Naive thymus-derived CD8-positive, alpha-beta T cell (primary cell): ENCODE measurements at places on chromosomes 5 and 9. TPM values are rescaled to one million over a fixed set of nuclear protein-coding genes. Genes with fewer than 3 reads are reported as not detected.

Gene RNF44
- total RNA-seq, result 281 TPM

GRCh38 chr5:109711673-109712072 lies 21.9 kb downstream of the MAN2A1 start:
- no peak for DNase-seq

Gene CARD9
- 0.70 TPM for total RNA-seq

GRCh38 chr5:83277953-83278352 lies 193.6 kb upstream of the VCAN start:
- DNase-seq, result no peak

DNA sequence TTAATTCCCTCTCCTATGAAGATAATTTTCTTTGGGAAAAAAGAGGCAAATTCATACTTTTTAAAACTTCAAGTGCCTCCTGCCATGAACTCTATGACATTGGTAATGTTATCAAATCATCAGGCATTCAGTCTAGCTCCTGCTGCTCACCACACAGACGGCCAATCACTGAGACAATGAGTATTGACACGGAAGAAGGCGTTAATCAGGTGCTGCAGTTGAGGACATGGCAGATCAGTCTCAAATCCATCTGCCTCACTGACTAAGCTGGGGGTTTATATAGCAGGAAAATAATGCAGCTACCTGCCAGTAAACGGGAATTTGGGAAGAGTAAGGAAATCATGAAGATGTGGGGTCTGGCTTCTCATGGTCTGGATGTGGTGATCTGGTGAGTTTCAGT lies 1087.7 kb downstream of the CDH9 start:
- no peak for DNase-seq

Gene PCDHGA3
- total RNA-seq, result not detected

Gene NXNL2
- total RNA-seq, result not detected

Gene SLC34A3
- not detected for total RNA-seq

DNA sequence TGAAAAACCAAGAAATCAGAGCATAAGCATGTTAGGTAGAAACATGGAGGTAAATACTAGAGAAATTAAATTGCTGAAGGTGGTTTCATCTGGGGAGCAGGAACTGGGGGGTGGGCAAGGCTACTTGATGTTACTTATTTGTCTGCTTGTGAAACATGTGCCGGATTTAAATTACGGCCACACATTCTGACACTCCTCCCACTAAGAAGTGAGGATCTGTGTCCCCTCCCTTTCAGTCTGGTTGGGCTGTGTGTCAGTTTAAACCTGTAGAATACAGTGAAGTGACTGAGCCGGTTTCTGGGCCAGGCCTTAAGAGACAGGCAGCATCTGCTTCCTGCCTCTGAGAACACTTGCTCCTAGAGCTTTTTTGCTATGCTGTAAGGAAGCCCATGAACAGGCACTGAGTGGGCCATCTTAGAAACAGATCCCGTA lies 2.3 kb upstream of the IARS1 start:
- DNase-seq, result no peak

DNA sequence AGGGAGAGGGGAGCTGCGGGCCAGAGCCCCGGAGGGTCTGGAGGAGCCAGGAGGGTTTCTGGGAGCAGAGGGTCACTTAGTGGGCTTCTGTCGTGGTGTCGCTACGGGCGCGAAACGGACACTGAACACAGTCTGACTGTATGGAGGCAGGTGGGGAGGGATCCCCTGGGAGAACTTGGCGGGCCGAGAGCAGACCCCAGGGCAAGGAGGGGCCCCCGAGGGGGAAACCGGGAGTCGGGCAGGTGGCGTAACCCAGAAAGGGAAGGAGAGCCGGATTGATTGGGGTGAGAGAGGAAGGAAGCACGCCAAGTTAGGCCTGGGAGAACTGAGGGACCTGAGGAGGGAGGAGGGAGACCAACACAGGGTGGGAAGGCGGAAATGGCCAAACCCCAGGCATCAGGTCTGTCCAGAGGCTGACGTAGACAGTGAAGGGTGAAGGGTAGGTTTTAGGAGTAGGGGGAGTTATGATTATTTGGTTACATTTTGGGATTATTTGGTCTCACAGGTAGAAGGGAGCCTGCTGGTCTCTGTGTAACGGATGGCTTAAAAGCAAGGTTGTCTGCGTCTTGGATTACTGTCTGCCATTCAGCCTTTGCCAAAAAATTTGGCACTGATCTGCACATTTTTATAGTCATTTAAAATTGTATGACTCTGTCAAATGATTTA lies 3.3 kb upstream of the MSMP start:
- DNase-seq, result no peak

- DNase-seq, result no peak
Measured at GRCh38 chr5:9198394-9198793, 347.5 kb downstream of the SEMA5A start.

Gene PCDHB16
- total RNA-seq, result not detected

Gene ZNF483
- 19.4 TPM for total RNA-seq

GRCh38 chr5:113187906-113188305 lies 211.3 kb downstream of the DCP2 start:
- DNase-seq, result no peak

Gene LTC4S
- total RNA-seq, result 5.5 TPM

Gene FAM78A
- total RNA-seq, result 79.6 TPM

DNA sequence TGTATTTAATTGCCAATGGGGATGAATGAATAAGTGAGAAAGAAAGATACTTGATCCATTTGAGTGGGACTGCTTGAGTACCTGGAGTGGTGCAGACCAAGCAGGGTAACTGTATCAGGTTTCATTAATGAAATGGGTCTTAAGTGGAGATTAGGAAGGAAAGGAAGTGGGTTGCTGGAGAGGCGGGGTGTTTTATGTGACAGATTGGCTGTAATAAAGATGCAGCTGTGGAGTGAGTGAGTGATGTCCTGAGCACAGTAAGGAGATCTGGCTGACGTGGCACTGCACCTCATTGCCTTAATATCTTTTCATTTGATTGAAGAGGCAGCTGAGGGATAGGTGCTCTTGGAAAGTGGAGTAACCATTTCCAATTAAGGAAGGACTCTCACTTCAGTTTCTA lies 161.0 kb upstream of the CCDC152 start:
- DNase-seq, result no peak

DNA sequence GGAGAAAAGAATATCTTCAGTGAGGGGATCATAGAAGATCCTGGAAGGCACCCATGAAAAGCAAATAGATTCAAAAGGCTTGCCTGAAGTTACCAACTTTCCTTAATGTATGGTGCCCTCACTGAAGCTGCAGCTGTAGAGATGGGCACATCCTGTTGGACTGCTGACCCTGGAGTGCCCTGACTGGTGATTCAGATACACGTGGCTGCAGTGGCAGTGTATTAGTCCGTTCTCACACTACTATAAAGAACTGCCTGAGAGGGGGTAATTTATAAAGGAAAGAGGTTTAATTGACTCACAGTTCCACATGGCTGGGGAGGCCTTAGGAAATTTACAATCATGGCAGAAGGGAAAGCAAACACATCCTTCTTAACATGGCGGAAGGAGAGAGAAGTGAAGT lies 80.3 kb downstream of the OSMR start:
- no peak for DNase-seq

DNA sequence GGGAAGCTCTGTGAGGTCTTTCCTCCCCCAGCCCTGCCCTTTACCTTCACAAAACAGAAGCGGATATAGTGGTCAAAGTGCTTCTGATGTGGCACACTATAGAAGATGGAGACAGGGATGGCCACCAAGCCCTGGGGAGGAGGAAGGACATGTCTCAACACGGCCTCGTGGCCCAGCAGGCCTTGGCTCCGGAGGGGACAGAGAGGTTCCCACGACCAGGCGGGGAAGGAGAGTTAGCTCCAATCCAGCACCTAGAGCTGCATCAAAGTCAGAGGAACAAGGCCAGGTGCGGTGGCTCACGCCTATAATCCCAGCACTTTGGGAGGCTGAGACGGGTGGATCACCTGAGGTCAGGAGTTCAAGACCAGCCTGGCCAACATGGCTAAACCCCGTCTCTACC lies 4.1 kb upstream of the SPOUT1 start:
- no peak for DNase-seq

Gene TICAM2
- total RNA-seq, result 1.5 TPM

DNA sequence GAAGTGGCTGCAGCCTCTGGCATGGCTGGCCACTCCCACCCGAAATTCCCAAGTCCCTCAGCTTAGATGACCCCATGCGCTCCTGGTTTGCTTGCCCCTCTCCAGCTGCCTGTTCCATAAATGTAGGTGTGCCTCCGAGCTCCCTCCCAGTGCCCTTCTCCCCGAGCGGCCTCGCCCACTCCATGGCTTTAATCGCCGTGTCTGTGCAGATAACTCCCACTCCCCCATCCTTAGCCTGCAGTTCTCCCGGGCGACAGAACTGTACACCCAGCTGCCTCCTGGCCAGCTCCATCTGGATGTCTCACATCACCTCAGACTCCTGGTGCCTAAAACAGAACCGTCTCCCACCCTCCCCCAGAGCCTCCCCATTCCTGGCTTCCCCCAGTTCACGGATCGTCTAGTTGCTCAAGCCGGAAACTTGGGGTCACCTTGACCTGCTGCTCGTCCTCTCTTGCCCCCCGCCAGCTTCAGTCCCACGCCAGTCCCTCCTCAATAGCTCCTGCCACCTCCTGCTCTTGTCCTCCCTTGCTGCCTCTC lies 24.1 kb downstream of the HK3 start:
- DNase-seq, result no peak

Gene FABP6
- total RNA-seq, result not detected

DNA sequence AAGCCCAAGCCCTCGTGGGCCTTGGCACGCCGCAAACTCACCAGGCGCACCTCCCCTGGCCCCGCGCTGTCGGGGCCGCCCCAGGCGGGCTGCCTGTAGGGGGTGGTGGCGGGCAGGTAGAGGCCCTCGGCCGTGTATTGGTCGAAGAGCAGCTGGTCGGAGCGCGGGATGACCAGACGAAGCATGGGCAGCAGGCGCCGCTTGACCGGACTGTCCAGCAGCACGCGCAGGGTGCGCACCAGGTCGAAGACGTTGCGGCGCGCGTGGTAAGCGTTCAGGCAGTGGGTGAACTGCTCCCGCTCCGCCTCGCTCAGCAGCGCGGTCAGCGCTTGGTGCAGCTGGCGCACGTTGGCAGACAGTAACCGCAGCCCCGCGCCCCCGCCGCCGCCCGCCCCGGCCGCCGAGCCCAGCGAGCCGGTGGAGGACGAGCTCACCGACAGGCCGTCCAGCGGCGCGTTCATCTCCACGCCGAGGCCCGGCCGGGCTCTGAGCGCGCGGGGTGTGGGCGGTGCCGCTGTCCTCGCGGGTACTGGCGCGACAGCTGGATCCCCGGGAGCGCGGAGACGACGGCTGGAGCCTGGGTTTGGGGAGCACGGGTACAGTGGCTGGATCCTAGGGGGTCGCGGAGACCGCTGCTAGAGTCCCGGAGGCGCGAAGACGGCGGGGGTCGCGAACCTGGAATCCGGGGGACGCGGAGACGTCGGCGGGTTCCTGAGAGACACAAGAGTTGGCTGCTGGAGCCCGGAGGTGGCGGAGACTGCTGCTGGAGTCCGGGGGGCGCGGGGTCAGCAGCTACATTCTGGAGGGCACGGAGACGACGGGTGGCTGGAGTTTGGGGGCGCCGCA lies 709 bp downstream of the WHRN start:
- DNase-seq, result peak; percentile 46

DNA sequence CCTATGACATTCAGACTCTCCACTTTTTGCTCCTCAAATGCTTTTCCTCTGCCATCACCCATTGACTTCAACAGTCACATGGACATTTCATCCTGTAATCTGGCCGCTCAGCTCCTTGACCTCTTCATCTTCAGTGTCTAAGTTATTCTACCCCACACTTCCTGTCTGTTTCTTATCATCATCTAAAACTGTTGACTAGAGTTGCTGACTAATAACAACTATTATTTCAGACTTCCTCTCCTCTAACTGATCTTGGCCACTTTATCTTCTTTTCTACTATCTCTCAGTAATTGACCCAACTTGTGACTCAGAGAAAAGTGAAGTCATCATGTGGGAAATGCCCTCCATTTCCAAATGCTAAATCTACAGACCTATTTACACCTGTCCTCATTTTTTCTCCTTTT lies 254.7 kb upstream of the TRPC7 start:
- no peak for DNase-seq

Gene FAM221B
- not detected for total RNA-seq

DNA sequence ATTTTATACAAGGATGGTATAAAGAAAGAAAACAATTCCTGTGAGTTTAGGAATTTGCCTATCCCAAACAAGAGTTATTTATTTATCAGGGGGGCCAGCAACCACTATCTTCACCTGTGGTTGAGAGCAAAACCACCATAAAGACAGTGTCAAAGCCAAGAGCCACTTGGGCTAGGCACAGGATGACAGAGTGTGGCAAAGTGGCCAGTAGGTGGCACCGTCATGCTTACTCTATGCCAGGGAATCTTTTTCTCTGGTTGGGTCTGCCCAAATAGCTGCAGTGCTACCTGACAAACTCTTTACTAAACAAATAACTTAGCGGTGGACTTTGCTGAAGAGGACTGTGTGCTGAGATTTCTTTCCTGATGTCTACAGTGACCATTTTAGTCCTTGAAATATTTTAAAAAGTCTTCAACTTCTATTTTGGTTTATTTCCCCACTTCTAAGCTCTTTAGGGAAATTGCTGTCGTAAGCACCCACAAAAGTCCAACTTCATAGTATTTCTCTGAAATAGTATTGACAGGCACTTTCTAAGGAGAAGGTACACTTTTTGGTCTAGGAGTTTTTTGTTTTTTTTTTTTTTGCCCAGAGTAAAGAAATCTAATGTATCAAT lies 285.0 kb downstream of the RFX3 start:
- DNase-seq, result peak; percentile 55

GRCh38 chr5:105430516-105430915 lies 1867.9 kb upstream of the NUDT12 start:
- no peak for DNase-seq
